AG09319 (cell line): ENCODE measurements at places on chromosomes 7 and 10.

DNA sequence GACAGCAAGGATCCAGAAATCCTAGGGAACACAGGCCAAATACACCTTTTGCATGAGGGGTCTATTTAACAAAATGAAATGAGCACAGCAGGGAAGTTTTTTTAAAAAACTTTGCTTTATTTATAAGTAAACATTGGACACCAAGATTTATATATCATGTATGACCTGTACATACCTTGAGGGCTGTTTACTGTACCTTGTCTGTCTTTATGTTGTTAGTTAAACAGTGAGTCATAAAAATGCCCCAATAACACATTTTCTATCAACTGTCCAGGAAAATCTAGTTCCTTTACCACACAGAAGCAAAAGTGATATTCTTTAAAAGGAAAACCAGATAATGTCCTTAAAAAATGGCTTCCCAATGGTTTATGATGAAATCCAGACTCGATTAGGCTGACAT, 45.1 kb upstream of the AGR3 start:
- DNase-seq, result no peak

DNA sequence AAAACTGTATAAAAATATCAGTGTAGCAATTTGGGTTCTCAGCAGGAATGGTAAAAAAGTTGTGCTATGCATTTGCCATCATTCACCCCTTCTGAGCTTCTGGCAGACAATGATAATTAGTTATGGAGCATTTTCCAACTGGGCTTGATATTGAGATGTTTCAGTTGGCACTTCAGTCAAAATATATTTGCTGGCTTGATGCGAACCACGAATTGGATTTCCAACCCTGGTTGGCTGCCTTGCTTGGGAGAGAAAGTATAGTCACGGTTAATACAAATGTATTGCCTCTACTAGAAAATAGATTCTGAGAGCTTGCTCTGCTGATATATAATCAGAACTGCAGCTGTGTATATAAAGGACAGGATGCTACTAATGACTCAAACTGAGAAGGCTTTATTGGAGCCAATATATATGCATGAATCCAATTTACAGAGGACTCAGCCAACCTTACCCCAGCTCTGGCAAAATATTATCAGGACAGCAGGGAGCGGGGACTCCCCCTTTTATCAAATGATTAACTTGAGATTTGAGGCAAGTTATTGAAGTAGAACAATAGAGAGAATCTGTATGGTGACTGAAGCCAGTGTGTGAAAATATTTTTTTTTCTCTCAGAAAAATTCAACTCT, 219.8 kb upstream of the SMIM30 start:
- DNase-seq, result no peak

DNA sequence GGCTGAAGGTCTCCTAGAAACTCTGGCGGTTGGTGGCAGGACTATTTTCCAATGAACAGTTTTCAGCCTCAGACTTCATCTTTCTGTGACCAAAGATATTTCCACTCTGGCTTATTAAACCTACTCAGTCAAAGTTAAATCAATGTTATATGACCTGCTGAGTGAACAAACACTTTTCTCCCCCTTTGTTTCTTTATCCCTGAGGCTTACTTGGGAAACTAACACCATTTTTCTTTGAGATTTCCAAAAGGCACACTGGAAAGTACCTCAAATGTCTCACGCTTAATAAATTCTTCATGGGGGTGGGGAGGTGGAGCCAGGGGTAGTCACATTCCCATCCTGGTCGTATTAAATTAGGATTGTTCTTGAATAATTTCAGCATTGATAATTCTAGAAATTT, 1.8 kb downstream of the TMEM26 start:
- DNase-seq, result no peak

DNA sequence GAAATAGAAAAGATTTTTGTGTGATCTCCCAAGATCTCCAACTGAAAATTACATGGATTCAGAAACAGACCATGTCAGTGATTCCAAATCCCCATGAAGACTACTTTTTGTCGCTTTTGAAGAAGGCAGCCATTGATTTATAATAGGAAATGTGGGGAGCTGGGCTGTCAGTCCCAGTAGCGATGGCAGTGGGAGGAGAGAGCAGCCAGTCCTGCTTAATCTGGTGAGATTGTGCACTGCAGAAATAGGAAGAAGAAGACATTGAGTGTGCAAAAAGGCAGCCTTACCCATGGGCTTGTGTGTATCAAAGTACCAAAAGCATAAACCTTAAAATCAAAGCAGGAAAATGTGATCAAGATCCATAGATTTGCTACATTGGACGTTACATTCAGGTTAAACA, 4.8 kb downstream of the ADRB1 start:
- DNase-seq, result no peak

DNA sequence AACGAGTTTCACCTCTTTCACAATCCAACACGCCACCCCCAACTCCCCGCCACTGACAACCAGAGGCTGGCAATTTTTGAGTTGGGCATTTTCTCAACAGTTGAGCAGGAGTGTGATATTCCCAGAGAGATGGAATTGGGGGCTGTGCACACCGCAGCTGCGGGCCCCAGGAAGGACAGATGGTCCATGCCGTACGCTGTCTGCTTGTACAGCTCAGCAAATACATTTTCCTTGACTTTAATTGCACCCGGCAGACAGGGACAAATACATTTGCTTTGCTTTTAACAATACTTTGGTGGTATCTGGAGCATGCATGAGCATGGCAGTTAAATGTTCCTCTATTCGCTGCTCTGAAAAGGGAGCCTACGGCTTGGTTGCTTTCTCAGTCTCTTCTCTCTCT, 354.2 kb upstream of the DPP6 start:
- no peak for DNase-seq

- no peak for DNase-seq
Observed at GRCh38 chr7:1843271-1843861, 173.3 kb downstream of the ELFN1 start.

DNA sequence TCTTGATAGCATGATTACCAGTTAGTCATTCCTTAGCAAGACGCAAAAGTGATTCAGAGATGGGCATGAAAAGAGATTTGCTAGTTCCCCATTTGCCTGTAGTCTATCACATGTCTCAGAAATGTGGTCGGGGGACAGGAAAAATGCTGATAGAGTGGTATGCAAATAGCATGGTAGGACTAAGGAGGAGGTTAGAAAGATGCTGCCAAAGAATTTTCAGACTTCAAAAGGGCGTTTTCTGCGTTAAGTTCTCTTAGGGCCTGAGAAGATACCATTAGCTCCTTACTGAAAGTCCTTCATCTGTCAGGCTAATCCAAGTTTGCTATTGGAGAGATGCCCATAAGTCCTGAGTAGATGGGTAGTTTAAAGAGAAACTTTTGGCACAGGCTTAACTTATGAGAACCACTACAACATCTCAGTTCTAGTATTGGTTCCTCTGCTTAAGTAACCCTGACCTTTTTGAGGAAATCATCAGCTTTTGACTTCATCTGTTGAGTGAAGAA, 2.7 kb downstream of the CALD1 start:
- DNase-seq, result no peak

DNA sequence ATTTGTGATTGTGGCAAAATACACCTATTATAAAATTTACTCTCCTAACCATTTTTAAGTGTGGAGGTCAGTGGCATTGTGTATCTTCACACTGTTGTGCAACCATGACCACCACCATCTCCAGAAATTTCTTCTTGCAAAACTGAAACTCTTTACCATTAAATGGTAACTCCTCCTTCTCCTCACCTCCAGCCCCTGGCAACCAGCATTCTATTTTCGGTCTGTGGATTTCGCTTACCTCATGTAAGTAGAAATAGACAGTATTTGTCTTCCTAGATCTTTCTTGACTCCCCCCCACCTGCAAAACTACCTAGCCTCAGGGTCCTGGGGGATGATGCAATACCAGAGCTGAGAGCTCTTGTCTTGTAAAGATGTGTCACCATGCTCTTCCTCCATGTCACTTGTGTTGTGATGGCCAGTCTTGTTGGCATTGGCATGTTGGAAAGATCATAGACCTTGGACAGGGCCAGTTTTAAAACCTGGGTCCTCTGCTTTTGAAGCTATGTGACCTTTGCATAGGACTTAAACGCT, 71.1 kb upstream of the EMX2 start:
- DNase-seq, result no peak

- DNase-seq, result no peak
Observed at GRCh38 chr7:11181590-11181989, 207.9 kb downstream of the PHF14 start.

GRCh38 chr10:76405922-76406321, 974.5 kb downstream of the LRMDA start:
- DNase-seq, result no peak

GRCh38 chr7:102320181-102320580, 33.5 kb downstream of the SH2B2 start:
- DNase-seq, result no peak

- DNase-seq, result no peak
Observed at GRCh38 chr10:17993361-17993760, 41.6 kb downstream of the SLC39A12 start.

- DNase-seq, result no peak
Observed at GRCh38 chr10:78212060-78212785, 178.6 kb downstream of the RPS24 start.

GRCh38 chr10:99708428-99709012, 23.4 kb downstream of the COX15 start:
- DNase-seq, result no peak

DNA sequence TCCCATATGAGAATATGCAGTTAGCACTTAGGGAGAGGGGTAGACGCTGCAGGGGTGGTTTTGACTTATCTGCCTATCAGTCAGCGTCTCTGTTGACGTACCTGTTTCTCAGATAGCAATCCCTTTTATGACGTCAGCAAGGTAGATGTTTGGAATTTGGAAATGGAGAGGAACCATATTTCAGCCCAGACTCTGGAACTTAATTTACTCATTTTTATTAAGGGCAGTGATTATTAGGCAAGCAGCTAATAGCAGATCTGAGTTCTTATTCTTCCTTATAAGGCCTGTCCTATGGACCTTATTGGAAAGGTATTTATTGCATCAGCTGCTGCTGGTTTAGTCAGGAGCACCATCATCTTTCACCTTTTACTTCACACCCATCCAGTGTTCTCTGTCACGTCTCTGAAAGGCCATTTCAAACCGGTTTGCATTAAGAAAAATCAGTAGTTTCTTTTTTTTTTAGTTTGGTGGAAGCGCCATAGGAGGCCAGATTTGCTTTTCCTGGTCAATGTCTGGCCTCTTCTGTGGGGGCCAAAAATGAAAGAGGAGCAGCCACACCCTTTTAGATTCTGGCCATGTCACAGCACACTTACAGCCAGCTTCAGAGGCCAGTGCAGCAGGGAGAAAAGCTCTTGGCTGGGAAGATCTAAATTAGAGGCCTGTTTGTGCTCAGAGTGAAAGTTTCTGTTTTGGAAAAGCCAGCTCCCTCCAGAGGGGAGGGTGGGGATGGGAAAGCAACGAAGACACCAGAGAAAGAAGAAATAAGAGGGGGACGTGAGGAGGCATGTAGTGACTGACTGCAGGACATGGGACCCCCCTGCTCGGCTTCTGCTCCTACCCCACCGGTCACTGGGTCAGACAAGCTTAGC, 146.3 kb downstream of the TCF7L2 start:
- no peak for DNase-seq

- no peak for DNase-seq
Observed at GRCh38 chr10:99450156-99450555, 19.7 kb upstream of the GOT1 start.

DNA sequence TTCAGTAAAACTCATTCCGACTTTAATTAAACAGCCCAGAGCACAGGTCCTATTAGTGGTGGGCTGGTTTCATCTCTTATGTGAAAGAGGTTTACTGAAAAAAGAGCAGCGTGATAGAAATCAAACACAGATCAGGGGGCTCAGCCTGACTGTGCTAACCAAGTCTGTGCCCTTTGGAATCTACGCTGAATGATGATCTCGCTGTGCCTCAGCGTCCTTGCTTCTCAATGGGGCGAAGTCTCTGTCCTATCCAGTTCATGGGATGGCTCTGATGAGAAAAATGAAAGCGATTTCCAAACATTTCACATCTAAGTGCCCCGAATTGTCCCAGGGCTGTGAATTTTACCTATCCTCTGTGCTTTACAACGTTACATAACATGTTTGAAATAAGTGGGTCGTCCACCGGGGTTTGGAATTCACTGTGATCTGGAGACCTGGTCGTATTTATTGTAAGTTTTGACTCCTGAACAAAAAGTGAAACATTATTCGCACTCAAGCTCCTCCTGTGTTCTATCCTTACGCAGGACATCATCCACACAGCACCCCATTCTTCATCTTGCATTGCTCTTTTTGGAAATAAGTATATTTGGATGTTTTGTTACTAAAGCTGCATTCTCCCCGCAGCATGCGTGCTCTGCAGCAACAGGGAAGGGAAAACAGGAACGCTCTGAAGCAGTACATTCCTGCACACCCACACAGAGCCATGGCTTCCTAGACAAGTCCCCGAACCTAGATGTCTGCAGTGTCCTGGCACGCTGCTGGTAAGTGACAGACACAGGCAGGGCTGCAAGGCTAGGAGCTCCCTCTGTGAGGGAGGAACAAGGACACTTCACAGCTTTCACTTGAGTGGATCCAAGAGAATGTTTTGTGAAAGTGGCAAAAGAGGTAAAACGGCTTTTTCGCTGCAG, 83.5 kb downstream of the SLC37A3 start:
- DNase-seq, result no peak

DNA sequence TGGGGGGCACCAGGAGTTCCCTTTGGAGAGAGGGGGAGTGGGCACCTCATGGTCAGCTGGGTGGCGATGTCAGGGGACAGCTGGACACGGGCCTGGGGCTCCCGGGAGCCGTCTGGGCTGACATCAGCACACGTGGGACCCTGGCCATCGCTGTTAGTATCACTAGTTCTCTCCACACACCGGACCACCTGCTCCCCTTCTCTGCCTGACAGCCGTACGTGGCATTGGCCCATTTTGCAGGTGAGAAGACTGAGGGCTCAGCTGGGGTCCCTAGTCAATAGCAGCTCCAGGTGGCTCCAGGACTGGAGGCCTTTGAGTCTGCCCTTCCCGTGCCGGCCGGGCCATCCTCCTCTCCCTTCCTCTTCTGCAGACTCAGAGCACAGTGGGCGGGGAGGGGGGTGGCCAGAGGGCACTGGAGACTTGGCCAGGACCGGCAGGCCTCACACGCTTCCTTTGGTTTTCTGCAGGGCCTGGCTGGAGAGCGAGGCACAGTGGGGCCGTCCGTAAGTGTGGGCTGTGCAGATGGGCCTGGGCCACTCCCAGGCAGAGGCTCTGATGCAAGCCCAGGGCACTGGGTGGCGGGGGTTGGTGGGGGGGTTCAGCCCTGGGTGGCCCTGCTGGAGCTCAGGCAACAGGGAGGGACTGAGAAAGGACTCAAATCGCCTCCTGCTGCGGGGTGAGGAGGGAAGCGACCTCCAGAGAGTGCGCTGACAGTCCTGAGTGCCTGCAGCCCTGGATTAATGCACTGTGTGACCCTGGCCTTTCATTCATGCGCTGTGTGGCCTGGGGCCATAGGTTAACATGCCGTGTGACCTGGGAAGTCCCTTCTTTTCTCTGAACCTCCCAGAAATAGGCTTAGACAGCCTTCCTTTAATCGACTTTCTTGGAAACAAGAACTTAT, 78.2 kb downstream of the MYL10 start:
- DNase-seq, result no peak

- no peak for DNase-seq
Observed at GRCh38 chr10:110059925-110060324, 52.1 kb downstream of the ADD3 start.

- DNase-seq, result no peak
Observed at GRCh38 chr7:21579341-21580072, 36.7 kb downstream of the DNAH11 start.
